DMS 273 treated with DMSO at 0.1 percent for 48 hours (cell line): ENCODE measurements at places on chromosomes 1 and 21.

DNA sequence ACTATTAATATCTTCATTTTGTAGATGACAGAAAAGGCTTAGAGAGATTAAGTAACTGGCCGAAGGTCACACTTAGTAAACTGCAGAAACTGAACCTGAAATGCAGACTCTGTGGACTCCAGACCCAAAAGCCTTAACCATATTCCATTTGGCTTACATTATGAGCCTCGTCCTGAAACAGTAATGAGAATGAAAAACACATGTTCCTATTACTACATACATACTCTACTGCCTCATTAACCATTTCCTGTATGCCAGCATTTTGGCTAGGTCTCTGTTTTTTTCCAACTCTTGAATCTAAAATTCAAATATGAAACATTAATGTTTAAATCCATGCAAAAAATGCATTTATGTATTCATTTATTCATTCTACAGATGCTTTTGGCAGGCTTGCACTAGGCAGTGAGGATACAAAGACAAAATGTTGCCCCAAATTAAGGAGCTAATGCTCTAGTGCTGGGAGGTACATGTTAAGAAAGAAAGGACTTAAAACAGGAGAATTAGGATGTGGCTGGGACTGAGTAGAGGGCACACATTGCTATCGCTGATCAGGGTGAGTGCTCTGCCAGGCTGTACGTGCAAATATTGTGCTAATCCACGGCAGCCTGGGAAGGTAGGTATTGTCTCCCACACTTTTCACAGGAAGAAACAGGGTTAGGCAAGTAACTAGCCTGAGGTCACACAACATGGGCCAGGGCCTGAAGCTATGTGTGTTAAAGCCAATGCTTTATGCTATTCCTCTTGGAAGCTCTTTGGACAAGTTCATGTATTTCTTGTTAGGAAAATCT is 14.0 kb downstream of the DEGS1 start:
- no peak for DNase-seq

- DNase-seq: no peak
Observed at GRCh38 chr1:172517545-172517944, 15.4 kb upstream of the SUCO start.

DNA sequence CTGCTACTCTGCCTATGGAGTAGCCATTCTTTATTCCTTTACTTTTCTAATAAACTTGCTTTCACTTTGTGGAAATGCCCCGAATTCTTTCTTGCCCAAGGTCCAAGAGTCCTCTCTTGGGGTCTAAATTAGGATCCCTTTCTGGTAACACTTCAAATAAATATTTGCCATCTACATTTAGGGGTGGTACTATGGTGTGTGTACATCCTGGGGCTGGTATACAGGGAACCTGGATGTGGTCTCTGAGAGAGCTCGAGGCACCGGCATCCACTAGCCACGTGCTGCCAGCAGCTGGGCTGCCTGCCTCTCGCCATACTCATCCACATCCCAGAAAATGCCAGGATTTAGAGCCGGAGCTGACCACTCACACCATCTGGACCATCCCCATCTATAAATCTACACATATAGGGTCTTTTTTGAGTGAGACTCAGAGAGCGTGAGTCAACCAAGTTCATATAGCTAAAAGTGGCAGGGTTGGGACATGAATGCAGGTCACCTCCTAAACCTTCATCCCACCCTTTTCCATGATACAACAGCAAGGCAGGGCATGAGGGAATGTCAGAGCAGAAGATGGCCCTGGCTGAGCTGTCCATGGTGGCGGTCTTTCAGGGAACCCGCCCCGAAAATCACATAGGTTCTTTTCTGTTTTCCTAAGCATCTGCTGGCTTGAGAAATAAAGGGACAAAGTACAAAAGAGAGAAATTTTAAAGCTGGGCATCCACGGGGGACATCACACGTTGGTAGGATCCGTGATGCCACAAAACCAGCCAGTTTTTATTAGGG is 76.6 kb upstream of the F3 start:
- no peak for DNase-seq

DNA sequence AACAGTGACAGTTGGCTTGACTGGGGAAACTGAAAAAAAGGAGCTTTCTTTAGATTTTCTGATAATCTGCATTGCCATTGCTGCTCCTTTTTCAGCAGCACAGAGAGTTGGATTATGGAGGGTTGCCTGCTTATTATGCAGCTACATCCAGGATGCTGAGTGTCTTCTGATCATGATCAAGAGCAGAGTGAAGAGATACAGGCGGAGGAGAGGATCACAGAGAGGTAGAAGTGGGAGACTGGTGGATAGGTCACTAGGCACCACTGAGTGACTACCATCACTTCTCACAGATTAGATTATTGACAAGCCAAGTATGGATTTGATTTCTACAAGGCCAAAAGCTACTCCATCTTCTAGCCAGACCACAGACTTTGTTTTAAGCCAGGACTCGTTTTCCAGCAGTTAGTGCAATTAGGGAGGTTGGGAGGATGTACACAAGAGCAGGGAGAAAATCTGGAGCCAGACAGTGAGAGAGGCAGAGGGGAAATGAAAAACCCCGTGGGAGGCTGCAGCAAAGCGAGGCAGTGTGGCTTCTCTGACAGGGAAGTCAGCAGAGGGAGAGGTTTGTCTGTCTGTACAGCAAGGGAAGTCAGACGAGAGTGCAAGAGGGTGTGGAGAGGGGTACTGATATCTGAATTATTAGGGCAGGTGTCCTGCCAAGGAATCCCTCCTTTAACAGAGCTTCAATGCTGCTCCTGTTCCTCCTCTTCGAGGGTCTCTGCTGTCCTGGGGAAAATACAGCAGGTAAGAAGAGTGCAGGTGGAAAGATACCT is at the start of gene CD1E:
TSS of gene CD1E (plus strand) at position 592 of the 773 bp plus-strand sequence. CDS start at position 687, 95 bp downstream.
- DNase-seq: no peak

DNA sequence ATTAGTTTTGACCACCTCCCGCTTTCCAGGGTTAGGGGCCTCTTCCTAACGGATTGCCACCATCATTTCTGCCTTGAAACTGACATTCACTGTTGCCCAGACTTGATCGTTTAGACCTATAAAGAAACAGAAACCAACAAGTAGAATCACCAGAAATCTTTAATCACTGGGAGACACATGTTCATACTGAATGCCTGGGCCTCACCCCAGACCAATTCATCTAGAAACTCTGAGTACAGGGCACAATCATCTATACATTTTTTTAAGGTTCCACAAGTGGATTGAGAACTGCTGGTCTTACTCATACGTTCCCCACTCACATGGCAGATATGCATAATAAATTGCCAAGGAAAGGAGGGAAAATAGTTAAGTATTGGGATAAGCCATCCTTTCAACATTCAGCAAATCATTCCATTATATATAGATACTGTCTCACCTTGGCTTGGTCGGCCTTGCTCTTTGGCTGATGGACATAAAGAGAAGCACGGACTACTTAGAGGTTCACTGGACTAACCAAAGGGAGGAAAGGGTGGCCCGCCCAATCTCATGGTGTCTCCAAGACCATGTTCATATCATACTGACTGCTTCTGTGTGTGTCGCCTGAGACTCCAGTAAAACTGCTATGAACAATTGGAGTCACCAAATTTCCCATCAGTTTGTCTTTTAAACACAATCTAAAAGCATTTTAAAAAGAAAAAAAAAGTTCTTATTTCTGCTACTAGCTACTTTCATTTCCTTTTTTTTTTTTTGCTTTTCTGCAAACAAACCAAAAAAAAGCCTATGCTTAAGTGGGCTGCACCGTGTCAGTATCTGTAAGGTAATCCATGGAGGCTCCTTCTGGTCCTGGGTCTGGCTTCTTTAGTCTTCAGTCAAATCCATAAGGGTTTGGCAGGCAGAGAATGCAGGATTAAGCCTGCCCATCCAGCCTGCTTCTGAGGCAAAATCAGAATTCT is 9.4 kb upstream of the TARBP1 start:
- no peak for DNase-seq

DNA sequence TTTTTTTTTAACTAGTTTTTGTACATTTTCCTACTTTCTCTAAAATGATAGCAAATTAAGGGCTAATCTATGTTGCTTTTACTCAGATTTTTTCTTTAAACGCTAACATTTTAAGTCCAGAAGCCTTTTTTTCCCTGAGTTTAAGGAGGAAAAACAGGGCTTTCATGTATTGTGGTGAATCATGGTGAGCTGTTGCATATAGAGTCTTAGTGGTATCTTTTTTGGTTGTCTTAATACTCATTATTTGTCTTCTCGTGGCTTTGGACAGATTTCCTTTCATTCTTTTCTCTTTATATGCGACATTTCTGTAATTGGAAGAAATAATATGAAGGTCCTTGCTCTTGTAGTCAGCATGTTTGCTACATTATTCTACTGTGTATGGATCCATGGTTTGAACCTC is 1015.6 kb downstream of the PLA2G4A start:
- no peak for DNase-seq

DNA sequence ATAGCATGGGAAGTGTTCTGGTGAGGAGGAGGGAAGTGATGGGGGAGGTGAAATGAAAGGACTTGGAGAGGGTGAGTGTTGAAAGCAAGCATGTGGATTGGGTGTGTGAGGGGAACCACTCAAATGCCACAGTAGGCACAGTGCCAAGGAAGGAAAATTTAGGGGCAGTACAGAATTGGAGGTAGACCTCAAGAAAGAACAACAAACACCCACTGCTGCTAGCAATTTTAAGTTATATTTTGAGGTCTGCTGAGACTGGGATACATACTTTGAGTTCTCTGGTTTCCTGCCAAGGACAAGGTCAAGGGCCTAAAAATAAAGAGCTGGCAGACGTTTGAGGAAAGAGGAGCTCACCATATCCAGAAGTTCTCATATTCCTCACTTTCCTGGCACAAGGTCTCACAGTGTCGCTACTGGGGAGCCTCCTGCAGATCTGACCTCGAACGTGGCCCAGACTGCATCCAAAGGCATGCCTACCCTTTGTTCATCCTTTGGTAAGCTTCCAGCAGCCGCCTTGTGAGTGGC is 104.0 kb downstream of the BRINP2 start:
- DNase-seq: no peak

- no peak for DNase-seq
Observed at GRCh38 chr1:23403038-23403336, 21.6 kb downstream of the TCEA3 start.

GRCh38 chr1:219732814-219733491 is 120.0 kb upstream of the ZC3H11B start:
- no peak for DNase-seq

DNA sequence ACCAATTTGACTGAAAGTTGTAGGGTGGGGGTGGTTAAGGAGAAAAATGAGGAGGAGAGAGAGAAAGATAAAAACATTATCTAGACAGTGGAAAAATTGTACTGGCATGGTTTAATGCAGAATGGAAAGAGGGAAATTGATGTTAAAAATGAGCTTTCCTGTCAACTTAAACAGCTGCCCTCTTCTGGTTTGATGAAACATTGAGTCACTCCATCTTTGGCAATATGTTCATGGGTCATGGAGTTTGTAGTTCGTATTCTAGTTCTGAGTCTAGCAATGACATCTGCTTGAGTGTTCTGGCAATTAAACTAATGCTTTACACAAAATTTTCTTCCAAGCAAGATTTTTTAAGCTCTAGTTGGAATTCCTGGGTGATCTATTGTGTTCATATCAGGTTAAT is 9.6 kb downstream of the ZNF648 start:
- no peak for DNase-seq

GRCh38 chr1:89810302-89810701 is 10.5 kb upstream of the LRRC8D start:
- no peak for DNase-seq

DNA sequence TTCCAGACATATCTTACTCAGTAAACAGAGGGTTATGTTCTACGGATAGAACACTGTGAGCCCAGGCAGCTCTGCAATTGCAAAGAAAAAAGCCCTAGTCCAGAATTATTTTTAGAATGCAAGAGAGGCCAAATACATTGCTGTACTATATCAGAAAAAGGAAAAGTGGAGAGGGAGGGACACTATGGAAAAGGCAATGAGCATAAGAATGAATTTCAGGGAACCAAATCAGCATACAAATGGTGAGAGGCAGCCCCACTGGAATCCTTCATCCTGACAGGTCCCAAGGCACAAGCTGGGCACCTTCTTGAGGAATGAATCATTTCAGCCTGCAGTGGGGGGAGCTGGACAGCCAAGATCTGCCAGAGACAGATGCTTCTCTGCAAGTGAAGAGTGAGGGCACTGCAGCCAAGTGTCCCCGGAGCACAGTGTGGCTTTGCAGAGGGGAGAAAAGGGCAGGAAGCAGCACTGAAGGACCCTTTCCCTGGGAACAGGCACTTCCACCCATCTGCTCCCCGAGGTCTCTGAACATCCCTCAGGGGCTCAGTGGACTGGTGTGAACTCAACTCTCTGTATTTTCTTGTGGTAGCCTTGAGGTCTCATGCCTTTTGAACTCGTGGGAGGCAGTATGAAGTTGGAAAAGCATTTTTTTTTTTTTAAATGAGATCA is 115.6 kb downstream of the XCL2 start:
- DNase-seq: no peak

GRCh38 chr1:33299461-33300155 is 21.3 kb downstream of the A3GALT2 start:
- no peak for DNase-seq

DNA sequence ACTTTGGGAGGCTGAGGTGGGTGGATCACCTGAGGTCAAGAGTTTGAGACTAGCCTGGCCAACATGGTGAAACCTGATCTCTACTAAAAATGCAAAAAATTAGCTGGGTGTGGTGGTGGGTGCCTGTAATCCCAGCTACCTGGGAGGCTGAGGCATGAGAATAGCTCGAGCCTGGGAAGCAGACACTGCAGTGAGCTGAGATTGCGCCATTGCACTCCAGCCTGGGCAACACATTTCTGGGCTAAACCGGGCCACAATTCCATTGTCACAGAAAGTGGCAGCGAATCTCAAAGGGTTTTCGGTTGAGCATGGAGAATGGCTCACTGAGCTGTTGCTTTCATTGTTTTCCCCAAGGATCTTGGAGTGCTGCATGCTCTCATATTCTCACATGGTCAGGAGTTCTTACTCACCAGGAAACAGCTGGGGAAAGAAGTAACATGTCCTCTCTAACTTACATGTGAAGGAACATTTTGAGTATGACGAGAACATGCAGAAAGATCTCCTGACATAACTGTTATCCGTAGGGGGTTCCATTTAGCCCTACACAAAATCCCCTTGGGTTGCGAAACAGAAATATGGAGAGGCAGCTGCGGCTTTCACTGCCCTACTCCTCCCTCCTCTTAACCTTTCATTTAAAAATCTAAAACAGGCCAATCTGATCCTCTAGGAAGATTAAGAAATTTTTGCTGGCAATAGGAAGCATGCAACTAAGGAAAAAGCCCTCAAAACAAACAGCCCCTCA is 341.1 kb downstream of the PCP4 start:
- no peak for DNase-seq

GRCh38 chr1:150928286-150928685 is 2.1 kb downstream of the SETDB1 start:
- DNase-seq: no peak

GRCh38 chr21:33539616-33540015 is 2.3 kb downstream of the GART start:
- DNase-seq: no peak
